ENCODE measurements at places on chromosomes 7 and 10. TPM values are rescaled to one million over a fixed set of nuclear protein-coding genes. Genes with fewer than 3 reads are reported as not detected.
A peak's percentile ranks its signal among the peaks of the same experiment; 100 is the strongest.

DNA sequence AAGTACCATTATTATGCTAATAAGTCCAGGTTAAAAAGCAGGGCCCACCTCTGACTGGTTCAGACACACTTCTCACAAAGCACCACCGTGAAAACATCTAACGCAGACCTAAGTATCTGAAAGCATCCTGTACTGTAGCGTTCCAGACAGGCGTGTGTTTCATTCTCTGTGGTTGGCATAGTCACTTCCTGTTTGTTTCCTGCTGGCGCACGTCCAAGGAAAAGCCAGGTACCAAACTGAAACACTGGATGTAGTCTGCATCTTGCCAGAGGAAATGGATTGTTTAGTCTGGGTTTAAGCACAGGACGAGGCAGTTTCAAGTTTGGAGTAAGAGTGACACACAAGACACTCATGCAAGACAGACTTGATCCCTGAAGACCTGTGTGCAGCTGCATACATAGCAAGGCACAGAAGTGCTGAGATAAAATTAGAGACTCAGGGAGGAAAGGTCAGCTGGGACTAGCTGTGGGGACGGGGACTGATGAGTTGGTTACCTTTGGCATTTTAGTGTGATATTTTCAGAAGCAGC lies 23.3 kb downstream of the BPGM start:
- DNase-seq = peak; percentile 76

GRCh38 chr10:12823328-12823727 lies 178.2 kb downstream of the CCDC3 start:
- DNase-seq = no peak

DNA sequence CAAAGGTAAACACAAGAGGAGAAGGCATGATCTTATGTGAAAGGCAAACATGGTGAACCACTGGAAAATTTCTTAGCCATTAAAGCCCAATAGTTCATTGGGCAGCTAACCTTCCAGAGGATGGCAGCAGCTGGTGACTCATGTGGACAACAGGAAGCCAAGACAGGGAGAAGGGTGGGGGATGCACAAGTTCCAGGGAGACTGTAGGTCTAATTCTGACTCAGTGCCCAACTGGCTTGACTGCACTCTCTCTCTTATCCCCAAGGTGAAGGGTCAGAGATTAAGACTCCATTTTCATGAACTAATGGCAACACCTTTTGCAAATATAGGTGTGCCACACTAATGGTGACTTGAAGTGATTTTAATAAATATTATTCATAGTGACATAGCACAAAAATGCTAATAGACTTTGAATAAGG lies 47.9 kb upstream of the SLC35B4 start:
- DNase-seq = no peak

DNA sequence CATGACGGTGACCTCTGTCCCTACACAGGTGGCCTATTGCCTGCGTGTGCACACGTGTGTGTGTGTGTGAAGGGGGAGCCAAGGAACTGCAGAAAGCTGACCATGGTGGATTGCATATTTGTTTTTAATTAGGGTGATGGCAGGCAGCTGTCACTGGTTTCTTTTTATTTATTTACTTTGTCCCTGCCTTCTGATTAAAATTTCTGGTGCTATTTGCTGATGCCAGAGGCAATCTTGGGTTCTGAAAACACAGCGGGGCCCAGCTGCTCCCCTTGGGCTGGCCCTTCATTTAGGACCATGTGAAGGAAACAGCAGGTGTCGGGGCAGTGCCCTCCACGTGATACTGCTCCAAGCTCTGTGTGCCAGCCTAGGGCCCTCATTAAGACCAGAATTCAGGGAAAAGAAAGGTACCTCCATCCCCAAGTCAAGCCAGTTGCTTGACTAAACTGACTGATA lies 71.3 kb upstream of the PODXL start:
- DNase-seq = no peak

GRCh38 chr7:150657526-150657925 lies 25.3 kb upstream of the GIMAP6 start:
- no peak for DNase-seq

BET1 gene
- total RNA-seq = 33.1 TPM

OPALIN gene
- total RNA-seq = not detected

PLAC9 gene
- 3.7 TPM for total RNA-seq

MEIG1 gene
- total RNA-seq = not detected

FOXI2 gene
- total RNA-seq = not detected

Measured in dermis microvascular lymphatic vessel endothelial cell (primary cell).